Activated T-cell treated with anti-CD3 and anti-CD28 coated beads for 4 hours (primary cell): ENCODE measurements at places on chromosomes 3 and 15.

- DNase-seq, result no peak
Measured at GRCh38 chr3:148366743-148367410, 330.8 kb upstream of the AGTR1 start.

GRCh38 chr3:15520804-15521572, 518 bp downstream of the COLQ start:
- DNase-seq, result no peak

- no peak for DNase-seq
Measured at GRCh38 chr3:29889215-29889614, 608.3 kb downstream of the RBMS3 start.

DNA sequence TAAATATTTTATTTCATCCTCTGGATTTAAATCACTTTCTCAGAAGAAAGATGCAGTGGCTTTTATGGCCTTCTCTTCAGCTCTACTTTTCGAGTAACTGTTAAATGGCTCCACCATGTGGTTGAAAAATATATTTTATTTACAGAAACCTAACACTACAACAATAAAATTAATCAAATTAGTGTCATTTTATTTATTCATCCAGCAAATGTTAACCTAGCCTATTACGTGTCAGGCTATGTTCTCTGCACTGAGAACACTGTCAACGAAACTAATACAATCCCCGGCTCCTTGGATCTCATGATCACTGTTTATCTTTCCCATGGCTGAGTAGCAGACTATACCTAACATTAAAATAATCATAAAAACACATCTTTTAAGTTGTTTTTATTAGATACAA, 148.0 kb upstream of the OSTN start:
- no peak for DNase-seq
